Natural killer cell treated with Interleukin-12 subunit alpha and Interleukin-12 subunit beta and Interleukin-15 and Interleukin-18, amount 100 ng/mL, for 72 hours (primary cell): ENCODE measurements at places on chromosomes 2 and 18.
A peak's percentile ranks its signal among the peaks of the same experiment; 100 is the strongest.

GRCh38 chr2:43905371-43905803, 66.6 kb downstream of the ABCG8 start:
- no peak for DNase-seq

DNA sequence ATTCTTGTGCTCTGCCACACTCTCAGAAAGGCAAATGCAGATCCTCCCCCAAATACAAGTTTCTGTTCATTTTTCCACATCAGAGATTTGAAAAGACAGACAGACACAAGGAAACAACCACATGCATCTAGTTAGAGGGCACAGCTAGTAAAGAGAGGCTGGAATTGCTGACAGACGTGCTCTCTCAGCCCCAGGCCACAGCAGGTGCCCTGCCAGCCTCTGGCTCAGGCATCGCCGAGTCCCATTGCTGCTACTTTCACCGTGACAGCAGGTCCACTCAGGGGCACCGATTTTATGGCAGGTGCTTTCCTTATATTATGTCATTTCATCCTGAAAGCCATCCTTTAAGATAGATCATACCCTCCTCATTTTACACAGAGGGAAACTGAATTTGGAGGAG, 507.5 kb downstream of the EIPR1 start:
- no peak for DNase-seq

- no peak for DNase-seq
Measured at GRCh38 chr2:223095207-223095606, 43.2 kb downstream of the KCNE4 start.

DNA sequence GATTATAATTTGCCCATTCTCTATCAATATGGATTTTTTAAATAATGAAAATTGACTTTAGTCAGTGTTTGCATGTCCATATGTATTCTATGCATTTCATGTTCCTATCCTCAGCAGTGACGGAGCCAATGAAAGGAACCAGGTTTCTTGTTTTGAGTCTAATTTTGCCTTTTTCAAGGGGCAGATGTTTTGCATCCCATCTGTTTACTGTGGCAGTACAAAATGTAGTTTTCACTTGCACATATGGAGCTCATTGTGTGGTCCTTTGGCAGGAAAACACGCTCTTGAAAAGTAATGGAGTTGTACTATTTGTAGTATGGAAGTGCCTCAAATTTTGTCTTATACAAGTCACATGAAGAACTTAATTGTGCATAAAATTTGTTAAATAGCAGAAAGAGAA, 127.8 kb downstream of the AGPS start:
- no peak for DNase-seq

GRCh38 chr18:48545757-48546321, 7.0 kb downstream of the CTIF start:
- no peak for DNase-seq

DNA sequence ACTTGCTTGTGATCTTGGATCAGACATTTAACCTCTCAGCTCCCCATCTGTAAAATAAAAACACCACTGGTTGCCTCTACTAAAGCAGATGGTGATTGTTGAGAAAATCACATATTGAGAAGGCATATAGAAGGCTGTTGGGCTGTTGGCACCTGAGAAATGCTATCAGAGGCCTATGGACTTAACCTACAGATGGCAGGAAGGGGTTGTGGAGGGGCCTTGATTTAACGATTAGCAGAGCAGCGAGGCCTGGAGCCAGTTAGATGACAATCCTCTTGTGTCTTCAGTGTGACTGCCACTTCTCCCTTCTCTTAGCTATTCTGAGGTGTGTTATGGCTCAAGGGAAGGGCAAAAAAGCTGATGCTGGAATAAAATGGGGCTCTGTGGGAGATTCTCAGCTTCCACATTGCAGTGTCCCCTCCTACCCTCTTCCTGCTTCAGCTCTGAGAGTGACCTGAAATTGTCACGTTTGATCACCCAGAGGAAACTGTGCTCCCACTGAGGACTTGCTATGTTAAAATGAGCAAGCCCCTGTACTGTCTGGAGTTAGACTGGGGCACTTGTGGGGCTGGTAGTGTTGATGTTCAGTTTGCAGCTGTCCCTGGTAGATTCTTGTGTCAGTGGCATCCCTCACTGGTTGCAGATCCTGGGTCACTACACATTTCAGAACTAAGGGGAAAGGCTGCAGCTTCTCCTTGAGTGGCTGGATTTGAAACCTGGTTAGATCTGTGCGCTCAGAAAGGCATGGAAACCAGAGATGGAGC, 31.5 kb downstream of the CXCR4 start:
- no peak for DNase-seq

DNA sequence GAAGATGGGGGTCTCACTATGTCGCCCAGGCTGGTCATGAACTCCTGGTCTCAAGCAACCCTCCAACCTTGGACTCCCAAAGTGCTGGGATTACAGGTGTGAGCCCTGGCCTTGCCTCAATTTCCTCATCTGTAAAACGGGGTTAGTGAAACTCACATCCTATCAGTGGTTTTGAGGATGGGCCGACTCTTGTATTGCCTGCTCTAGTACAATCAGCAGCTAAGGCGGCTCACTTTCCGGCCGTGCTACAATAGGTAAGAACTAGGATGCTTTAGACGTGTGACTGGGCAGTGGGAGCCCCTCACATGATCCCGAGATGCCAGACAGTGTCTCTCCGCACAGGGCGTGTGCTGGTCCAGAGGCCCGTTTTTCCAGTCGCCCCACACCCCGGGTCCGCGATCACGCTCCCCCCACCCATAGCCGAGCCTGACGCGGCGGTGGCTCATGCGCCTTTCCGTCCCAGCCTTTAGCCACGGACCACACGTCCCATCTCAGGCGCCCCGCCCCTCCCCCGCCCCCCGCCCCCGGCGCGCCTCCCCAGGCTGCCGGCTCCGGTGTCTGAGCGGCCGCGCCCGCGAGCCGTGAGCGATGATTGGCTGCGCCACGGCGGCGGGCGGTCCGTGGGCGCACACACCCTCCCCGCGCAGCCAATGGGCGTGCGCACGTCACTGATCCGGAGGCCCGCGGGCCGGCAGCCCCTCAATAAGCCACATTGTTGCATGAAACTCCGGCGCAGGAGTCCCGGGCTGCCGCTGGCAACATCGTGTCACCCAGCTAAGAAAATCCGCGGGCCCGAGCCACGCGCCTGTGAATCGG, at the start of gene HK2:
TSS of gene HK2 (plus strand) at position 710 of the 816 bp plus-strand sequence. CDS start 454 bp downstream, outside the sequence.
- peak; percentile 93 for DNase-seq

- DNase-seq = no peak
Measured at GRCh38 chr2:137689549-137689948, 274.7 kb upstream of the HNMT start.

- DNase-seq = no peak
Measured at GRCh38 chr2:33375054-33375453, 101.4 kb upstream of the RASGRP3 start.

DNA sequence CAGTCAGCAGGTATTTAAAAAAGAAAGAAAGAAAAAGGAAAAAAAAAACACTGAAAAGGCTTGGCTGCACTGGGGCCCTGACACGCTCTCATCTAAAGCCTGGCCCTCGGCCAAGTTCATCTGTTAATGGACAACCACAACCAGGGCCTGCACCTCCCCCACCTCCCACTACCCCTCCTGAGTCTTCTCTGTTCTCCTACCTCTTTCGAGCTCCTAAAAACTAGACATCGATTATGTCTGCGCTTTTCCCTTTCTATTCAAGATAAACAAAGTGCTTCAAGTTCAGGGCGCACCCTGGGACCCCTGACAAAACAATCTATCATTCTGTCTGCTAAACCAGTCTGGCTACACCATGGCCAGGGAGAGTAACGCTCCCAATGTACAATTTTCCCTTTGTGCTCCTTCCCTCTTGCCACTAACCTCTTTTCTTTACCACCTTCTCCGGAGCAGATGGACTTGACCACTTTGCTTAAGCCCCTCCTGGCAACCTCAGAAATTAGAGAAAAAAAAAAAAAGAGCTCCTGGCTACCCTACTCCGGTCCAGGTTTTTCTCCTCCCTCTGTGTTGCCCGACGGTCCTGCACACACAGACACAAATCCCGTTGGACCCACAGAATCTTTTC, 22.7 kb downstream of the BCL11A start:
- no peak for DNase-seq

- DNase-seq = no peak
Measured at GRCh38 chr18:35185771-35186170, 55.1 kb upstream of the ZNF397 start.

DNA sequence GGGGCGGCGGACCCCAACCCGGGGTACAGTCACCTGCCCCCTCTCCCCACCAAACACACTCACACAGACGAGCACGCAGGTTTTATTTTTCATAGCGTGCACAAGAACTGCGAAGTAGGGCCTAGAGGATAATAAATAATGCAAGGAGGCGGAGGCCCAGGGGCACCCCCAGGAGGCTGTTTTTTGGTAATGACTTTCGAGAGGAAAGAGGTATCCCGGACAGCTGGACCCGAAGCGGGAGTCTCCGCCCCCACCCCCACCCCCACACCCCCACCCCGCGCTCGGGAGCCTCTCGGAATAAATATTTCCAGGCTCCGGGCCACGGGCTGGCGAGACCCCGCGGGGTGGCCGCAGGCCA, 3.4 kb downstream of the CYP26B1 start:
- no peak for DNase-seq

DNA sequence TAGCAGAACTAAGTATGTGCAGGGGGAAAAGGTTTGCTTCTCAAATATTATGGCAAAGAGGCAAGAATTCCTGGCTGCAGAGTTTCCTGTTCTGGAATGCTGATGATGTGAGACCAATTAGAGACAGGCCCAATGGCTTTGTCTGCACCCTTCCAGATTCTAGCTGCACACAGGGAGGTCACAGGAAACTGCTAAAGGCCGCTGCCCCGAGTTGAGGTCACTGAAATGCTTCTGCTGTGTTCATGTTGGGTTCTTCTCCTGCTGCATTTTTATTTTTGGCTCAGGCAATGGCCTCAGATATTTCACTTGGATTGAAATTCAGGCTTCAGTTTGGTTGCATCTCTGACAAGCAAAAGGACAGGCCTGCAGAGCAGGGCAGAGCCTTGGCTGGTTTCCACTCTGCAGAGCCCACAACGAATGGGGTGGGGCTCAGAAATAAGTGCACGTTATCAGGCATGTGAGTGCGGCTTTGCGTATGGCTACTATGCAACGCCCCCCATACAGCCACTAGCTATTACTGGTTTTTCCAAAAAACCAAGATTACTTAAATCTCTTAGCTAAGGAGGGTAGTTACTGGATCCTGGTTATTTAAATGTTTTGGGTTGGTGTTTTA, 66.9 kb upstream of the FZD5 start:
- no peak for DNase-seq

- DNase-seq = no peak
Measured at GRCh38 chr2:122748552-122749011, 993.1 kb downstream of the TSN start.

- no peak for DNase-seq
Measured at GRCh38 chr2:235135990-235136561, 184.3 kb downstream of the SH3BP4 start.

- DNase-seq = no peak
Measured at GRCh38 chr2:219078126-219078525, 17.4 kb upstream of the IHH start.

GRCh38 chr2:203997481-203997880, 60.9 kb downstream of the ICOS start:
- DNase-seq = no peak

DNA sequence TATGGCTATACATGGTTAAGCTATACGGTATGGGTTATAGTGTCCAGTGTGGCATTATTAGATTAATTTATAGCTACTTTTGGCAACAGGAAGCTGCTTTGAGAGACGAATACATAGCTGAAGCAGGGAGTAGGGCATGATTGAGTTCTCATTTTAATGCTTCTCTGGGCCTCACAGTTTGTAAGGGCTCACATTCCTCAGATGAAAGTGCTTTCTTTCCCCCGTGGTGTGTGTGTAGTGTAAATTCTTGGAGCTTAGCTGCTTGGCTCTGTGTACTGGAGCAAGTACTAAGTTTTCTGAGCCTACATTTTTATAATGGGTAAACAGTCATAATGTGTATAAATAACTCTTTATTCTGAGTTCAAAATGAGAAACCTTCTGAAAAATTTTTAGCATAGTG, 173.7 kb downstream of the PTPRM start:
- DNase-seq = no peak

- no peak for DNase-seq
Measured at GRCh38 chr2:224780106-224780505, 63.9 kb upstream of the CCDC195 start.

GRCh38 chr18:63237881-63238692, 81.5 kb downstream of the BCL2 start:
- DNase-seq = no peak

- no peak for DNase-seq
Measured at GRCh38 chr2:161662373-161662772, 38.2 kb downstream of the SLC4A10 start.

DNA sequence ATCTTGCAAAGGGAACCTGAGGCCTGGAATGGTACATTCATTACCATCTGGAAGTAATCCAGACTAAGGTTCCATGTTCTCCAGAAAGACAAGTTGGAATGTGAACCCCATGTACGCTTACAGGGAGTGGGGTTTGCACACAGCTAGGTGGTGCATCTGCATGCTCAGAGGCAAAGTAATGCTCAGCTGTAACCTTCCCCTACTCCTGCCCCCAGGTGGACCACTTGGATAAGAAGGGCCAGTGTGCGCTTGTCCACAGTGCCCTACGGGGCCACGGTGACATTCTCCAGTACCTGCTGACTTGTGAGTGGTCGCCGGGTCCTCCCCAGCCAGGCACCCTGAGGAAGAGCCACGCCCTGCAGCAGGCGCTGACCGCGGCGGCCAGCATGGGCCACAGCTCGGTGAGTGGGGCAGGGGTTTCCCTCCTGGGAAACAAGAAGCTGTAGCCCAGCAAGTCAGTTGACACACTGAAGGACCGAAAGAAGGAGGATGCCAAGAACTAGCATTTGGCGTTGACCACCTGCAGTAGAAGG, 90.0 kb downstream of the WDSUB1 start:
- no peak for DNase-seq

DNA sequence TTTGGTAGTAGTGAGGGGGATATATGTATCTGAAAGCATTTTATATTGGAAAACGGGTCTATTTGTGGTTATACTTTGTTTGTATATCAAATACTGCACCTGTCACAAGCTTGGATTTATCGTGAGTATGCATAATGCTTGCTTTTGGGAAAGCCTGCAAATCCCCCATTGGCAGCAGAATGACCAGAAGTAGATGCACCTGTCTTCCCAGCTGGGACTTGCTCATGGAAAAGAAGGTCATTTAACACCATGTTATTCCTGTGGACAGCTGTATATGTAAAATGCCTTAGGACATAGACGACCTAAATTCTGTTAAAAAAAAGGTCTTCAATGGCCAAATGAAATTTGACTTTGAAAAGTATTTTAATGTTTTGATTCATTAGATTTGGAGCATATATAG, 599.4 kb downstream of the XIRP2 start:
- no peak for DNase-seq

DNA sequence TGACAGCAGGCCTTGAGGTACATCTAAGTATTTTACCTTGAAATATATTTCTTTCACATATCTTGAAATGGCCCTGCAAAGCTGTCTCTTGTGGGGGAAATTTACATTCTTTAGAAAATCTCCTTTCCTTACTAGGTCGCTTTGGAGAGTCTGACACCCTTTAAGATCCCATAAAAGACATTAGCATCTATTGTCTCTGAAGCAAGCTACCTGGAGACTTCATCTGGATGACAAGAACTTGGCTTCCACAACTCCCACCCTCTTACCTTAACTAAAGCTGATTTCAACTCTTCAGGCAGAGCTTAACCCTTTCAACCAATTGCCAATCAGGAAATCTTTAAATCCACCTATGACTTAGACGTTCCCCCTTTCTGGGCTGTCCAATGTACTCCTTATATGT, 219.3 kb downstream of the PIEZO2 start:
- no peak for DNase-seq
